ENCODE measurements at places on chromosomes 5 and 9. TPM values are rescaled to one million over a fixed set of nuclear protein-coding genes. Genes with fewer than 3 reads are reported as not detected.

Gene RLN2
- not detected for total RNA-seq

Gene ADAM19
- 9.9 TPM for total RNA-seq

DNA sequence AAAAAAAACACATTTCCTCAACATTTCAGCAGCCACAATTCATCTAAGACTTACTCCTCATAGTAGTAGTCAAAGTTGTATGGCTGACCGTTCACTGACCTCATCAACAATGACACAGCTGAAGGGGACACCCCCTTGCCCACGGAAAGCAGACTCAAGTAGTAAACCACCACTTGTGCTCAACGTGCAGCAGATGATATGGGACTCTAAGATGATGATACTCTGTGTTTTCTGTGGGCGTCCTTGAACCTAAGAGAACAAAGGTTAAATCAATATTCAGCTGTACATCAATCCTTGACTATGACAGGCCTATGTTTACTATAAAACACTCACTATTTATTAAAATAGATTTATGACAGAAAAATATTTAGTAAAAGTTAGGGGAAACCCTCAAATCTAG, 71.6 kb downstream of the SETX start:
- no peaks in the 10 kb centered on the region for H3K4me1 ChIP-seq
- no peaks in the 10 kb centered on the region for H3K27me3 ChIP-seq
- DNase-seq = no peak
- H3K36me3 ChIP-seq = peaks cover 54% of the 10 kb centered on the region

DNA sequence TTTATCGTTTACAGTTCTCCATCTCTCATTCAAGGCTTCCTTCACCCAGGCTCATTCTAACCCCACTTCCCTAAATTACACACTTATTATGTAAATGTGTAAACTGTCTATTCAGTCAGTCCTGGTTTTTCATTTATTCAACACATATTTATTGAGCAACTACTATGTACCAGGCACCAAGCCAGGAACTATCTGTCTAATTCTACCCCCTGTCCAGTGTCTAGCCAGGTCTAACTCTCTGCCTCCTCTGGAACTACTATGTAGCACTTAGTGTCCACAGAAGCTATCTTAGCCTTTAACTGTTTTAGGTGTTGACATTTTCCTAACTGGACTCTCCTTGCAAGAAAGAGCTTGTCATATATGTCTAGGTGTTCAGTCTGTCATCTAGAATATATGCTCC, 56.5 kb downstream of the PDE4D start:
- no peaks in the 10 kb centered on the region for H3K4me1 ChIP-seq
- no peak for DNase-seq
- H3K4me3 ChIP-seq = no peak overlapping the region
- H3K27me3 ChIP-seq = no peaks in the 10 kb centered on the region
- H3K36me3 ChIP-seq = no peaks in the 10 kb centered on the region

- H3K36me3 ChIP-seq = no peaks in the 10 kb centered on the region
- H3K4me3 ChIP-seq = no peak overlapping the region
- no peak for DNase-seq
- H3K27me3 ChIP-seq = no peaks in the 10 kb centered on the region
- H3K4me1 ChIP-seq = no peaks in the 10 kb centered on the region
Measured at GRCh38 chr5:6786786-6787495, 73.7 kb downstream of the TENT4A start.

DNA sequence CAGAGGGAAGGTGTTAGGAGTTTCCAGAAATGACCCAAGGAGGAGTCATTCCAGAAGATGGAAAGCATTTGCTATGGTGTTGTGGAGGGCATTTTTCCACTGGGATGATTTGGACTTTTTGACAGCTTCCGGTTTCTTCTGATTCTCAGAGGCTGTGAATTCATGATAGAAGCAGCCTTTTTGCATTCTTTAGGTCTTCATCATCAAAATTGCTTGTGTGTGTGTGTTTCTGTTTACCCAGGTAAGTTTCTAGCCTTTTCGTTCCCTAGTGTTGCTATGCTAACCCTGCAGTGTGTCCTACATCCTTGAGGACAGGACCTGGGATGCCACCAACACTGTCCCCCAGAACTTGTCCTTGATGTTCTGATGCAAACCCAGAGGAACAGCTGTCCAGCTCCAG, 19.6 kb downstream of the IRX1 start:
- H3K4me1 ChIP-seq = no peaks in the 10 kb centered on the region
- H3K4me3 ChIP-seq = no peak overlapping the region
- H3K36me3 ChIP-seq = no peaks in the 10 kb centered on the region
- no peaks in the 10 kb centered on the region for H3K27me3 ChIP-seq
- no peak for DNase-seq
- no peak overlapping the region for H3K27ac ChIP-seq

DNA sequence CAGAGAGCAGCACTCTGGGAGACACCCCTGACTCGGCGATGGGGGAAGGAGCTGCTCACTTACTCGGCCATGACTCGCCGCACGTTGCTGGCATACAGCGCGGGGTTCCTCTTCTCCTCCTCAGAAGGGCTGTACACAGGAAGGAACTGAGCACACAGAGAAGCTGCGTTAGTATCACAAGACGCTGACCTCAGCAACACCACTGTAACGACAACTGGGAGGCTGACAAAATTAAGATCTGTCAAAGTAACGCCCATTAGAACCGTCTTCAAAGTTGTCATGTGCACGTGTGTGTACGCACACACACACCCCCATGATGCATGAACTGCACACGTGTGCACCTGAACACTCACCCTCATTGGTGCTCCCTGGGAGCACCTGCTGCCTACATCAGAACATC, 32.1 kb upstream of the SLC6A3 start:
- peaks cover 34% of the 10 kb centered on the region for H3K36me3 ChIP-seq
- H3K4me1 ChIP-seq = no peaks in the 10 kb centered on the region
- no peaks in the 10 kb centered on the region for H3K27me3 ChIP-seq
- H3K27ac ChIP-seq = no peak overlapping the region

- no peaks in the 10 kb centered on the region for H3K27me3 ChIP-seq
- no peak overlapping the region for H3K27ac ChIP-seq
- H3K4me3 ChIP-seq = no peak overlapping the region
- H3K4me1 ChIP-seq = no peaks in the 10 kb centered on the region
- H3K36me3 ChIP-seq = no peaks in the 10 kb centered on the region
Measured at GRCh38 chr5:756865-757345, 27.6 kb downstream of the ZDHHC11B start.

Data from thoracic aorta (tissue), 2 donors.